Fibroblast of pulmonary artery (primary cell): ENCODE measurements at places on chromosomes 11 and 22.
A peak's percentile ranks its signal among the peaks of the same experiment; 100 is the strongest.

DNA sequence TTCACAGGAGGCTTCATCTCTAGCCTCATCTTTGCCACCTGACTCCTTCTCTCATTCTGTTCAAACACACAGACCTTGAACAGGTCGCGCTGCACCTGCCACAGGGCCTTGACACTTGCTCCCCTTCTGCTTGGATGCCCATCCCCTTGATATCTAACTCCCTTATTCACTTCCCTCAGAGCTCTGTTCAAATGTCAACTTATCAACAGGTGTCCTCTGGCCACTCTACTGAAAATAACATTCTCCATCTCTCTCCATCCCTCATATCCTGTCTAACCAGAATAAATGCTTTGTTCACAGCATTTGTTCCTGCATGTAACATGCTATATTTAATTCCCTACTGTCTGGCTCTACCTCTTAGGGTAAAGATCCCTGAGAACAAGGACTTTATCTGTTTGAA is 67.2 kb upstream of the DRD2 start:
- no peak for DNase-seq

DNA sequence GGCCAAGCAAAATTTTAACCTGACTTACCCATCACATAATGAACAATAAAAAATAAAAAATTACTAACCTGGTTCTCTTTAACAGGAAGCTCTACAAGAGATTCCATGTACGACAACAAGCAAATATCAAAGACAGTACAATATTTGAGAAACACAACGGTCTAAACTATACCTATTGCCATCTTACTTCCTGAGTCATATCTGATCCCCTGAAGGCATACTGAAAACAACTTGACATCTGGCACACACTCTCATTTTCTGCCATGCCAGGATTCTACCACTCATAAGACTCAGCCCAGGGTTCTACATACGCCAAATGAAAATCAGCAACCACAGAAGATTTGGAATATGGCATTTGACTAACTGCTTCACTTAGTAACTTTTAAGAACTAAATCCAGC is 13.8 kb downstream of the DENND5A start:
- DNase-seq, result no peak

DNA sequence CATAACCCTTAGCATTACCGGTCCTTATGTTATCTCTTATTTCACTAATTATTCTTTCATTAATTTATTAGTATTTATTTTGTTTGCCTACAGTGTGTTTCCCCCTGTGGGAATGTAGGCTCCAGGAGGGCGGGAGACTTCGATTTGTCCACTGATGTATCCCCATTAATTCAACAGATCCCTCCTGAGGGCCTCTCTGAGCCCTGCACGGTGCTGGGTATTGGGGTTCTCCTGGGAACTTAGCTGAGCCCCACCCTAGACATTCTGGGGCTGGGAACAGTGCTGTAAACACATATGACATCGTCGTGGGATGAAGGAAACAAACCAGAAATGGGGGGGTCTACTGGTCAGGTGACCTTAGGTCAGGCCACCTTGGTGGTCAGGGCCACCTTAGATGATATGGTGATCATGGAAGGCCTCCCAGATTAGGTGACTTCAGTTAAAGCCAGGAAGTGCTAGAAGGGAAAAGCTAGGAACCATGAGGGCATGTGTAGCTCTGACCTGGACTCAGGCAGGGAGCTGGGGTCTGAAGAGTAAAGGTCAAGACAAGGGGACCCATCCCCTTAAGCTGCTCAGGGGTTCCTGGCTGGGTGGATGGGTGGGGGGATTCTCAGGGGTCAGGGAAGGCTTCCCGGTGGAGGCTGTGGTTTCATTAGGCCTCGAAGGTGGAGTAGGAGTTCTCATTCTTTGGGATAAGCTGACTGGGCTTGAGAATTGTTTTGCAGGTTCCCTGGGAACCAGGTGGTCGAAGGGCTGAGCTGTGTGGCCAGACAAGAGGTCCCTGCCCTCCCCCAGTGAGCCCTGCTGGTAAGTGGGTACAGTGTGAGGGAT is 1.0 kb downstream of the PHETA2 start:
- no peak for DNase-seq

DNA sequence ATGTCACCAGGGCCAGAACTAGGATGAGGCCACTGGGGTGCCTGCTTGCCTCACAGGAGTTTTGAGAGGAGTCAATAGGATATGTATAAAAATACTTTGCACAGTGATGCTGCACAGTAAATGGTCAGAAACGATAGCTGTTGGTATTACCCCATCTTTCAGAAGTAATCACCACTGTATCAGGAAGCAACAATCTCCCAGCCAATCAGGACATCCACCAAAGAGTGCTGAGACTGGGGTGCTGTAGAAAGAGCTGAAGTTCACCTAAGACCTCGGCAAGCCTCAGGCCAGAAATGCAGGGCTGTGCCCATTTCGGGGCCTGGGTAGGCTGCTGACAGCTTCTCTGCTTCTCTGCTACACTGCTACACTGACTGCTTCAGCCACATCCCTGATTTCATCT is 17.4 kb downstream of the LMO2 start:
- DNase-seq, result no peak

DNA sequence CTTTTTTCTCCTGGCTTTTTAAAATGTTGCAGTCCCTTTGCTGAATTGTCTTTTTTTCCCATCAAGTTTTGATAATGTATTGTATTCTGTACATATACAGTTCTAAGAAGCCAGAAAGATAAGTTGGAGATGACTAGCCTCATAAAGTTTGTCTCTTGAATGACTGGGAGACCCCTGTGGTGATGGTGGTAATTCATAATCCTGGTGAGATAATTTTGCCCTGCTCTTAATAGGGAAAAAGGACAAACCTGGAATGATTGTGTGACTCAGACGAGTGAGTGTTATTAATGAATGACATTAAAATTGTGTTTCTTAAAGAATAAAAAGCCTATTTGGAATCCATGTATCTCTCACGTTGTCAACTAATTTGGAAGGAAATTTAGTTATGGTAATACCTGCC is 1.2 kb downstream of the HIKESHI start:
- no peak for DNase-seq

- no peak for DNase-seq
Measured at GRCh38 chr22:43427296-43428004, 15.6 kb downstream of the MPPED1 start.

- DNase-seq, result no peak
Measured at GRCh38 chr11:93116641-93117441, 81.0 kb downstream of the SLC36A4 start.

DNA sequence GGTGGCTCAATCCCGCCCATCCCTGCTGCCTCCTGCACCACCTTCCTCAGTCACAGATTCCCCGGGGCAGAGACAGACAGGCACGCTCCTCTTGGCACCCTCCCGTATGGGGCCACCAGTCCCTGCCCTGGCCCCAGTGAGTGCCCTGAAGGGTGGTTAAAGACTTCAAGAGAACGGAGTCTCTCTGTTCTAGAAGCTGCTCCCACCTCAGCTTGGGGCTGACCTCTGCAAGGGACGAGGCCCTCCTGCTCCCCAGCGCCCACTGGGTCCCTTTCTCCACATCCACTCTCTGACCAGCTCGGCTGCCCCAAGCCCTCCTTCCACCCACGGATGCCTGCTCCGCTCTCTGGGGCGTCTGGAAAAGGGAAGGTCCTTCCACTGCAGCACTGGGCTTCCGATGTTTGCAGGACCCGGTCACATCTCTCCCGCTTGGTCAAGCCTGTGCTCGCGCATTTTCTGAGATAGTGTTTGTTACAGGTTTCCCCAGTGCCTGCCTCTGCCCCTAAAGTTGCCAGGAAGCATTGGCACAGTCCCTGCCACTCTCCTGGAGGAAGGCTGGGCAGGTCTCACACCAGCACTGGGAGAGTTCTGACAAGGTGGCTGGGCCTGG is 1487.9 kb downstream of the TBC1D22A start:
- DNase-seq, result no peak

DNA sequence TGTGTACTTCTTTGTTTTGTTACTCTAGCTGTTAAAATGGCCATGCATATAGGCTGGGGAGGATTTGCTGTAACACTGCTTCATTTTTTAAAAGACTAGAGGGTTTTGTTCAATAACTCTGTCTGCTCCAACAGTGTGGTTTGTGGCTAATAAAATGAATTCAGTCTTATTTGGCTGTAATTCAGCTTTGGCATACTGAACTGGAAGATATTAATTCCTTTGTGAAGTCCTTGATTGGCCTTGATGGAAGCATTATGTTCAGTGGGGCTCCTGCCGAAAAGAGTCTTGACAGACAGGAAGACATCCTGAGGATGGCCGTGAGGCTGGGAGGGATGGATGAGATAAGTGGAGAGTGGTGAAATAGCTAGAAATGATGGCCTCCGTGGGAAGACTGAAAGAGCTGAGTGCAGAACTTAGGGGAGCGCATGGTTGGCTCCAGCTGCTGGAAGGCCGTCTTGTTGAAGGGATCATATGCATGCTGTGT is 44.8 kb upstream of the MYO18B start:
- peak; percentile 9 for DNase-seq

GRCh38 chr11:104654181-104654813 is 244.0 kb downstream of the CASP12 start:
- no peak for DNase-seq

- no peak for DNase-seq
Measured at GRCh38 chr11:117490911-117491310, 163.3 kb downstream of the CEP164 start.

- peak; percentile 11 for DNase-seq
Measured at GRCh38 chr11:132874638-132875037, 657.7 kb downstream of the OPCML start.
